T-helper 17 cell (primary cell): ENCODE measurements at places on chromosomes 1 and 21.

- peaks cover 2% of the 10 kb centered on the region for H3K36me3 ChIP-seq
- no peak overlapping the region for H3K27ac ChIP-seq
- no peaks in the 10 kb centered on the region for H3K27me3 ChIP-seq
- no peak overlapping the region for H3K4me3 ChIP-seq
- DNase-seq = no peak
Measured at GRCh38 chr1:57254022-57254421, 169.8 kb downstream of the DAB1 start.

DNA sequence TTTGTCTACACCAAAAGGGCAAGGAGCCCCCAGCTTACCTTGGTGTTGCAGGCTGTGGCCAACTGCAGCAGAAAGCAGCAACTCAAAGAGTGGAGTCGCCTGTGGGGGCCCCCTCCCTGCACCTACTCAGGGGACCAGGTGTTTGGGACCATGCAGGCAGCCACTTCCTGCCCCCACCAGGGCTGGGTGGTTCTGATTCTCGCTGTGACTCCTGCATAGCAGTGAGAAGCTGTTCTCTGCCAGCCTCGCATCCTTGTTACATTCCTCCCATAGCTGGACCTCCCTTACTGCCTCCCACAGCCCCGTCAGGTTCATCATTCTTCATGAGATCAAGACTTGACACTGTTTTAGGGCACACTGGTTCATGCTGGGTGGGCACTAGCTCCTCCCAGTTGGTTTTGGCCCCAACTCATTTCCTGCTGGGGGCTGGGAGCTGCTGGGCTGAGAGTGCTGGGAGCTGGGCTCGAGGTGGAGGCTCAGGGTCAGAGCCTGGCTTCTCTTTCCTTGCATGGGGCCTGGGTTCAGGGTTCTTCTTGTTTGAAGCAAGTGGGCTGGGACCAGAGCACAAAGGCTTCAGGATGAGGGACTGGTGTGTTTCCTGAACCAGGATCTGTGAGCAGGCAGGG, 146.9 kb upstream of the C1orf174 start:
- peaks cover 59% of the 10 kb centered on the region for H3K27me3 ChIP-seq
- H3K36me3 ChIP-seq = peaks cover 2% of the 10 kb centered on the region
- no peak overlapping the region for H3K27ac ChIP-seq
- DNase-seq = no peak

DNA sequence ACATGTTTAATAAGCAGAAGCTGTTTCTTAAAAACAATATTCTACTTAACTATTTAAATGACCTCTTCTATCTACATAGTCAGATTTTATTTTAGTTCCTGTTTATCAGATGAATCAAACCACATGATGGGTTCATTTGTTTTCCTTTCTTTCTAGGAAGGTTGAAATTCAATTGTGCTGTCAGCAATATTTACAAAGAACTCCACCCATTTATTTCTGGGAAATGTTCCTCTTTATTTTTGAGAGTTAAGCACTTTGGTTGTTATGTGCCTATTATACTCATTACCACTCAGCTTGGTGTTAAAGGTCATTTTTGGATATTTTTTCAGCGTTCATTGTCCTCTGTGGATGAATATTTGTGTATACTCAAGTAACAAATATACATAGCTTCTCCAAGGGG, 84.9 kb downstream of the C4BPA start:
- no peaks in the 10 kb centered on the region for H3K36me3 ChIP-seq
- peaks cover 18% of the 10 kb centered on the region for H3K4me1 ChIP-seq
- no peak overlapping the region for H3K27ac ChIP-seq
- H3K27me3 ChIP-seq = no peaks in the 10 kb centered on the region
- DNase-seq = no peak

- H3K36me3 ChIP-seq = no peaks in the 10 kb centered on the region
- no peak for DNase-seq
- H3K4me1 ChIP-seq = peaks cover 2% of the 10 kb centered on the region
- no peak overlapping the region for H3K4me3 ChIP-seq
- H3K27ac ChIP-seq = no peak overlapping the region
Measured at GRCh38 chr1:152227310-152227928, 3.4 kb upstream of the HRNR start.
